Skeletal muscle cell (primary cell): ENCODE measurements at places on chromosomes 12 and 14.

DNA sequence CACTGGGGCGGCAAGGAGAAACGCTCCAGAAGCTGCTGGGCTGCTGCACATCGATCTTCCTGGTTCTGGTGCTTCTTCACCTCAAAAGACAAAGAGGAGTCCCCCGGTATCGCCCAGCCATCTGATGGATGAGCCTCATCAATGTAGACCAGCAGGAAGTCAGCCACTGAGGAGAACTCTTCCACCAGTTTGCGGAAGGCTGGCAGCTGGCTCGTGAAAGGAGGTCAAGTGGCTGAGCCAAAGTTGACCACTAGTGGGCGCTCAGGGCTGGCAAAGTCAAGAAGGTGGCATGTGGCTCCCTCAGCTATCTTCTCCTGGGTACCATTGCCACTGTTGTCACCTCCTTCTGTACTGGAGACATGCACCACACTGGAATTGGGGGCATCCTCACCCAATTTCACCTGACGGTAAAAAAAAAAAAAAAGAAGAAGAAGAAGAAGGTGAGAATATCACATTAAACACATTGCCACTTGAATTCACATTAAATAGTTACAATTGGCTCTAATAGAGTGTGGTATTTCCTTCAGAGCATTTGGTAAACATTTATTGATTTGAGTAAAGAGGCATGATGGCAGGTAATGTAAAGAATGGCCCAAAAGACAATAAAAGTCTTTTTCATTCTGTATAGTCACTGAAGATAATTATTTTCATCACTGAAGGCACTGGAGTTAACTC lies 8.3 kb downstream of the DIO2 start:
- no peak for DNase-seq

DNA sequence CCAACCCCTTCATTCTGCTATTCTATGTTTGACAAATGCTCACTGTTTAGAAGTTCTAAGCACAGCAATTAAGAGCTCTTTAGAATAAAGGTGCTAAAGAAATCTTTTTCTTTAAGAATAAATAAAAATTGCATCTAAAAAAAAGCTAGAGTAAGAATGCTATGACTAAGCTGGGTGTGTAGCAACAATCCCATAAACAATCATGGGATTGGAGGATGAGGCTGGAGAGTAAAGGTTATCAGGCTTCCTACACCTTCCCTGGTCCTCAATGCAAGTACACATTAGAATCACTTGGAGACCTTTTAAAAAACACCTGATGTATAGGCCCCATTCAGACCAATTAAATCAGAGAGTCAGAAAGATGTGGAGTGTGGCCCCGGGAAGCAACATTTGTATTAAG lies 88.3 kb downstream of the CIT start:
- DNase-seq = no peak

GRCh38 chr14:58977366-58977765 lies 211.1 kb upstream of the DAAM1 start:
- DNase-seq = no peak

GRCh38 chr12:57441846-57442427 lies 7.4 kb downstream of the INHBC start:
- DNase-seq = no peak

DNA sequence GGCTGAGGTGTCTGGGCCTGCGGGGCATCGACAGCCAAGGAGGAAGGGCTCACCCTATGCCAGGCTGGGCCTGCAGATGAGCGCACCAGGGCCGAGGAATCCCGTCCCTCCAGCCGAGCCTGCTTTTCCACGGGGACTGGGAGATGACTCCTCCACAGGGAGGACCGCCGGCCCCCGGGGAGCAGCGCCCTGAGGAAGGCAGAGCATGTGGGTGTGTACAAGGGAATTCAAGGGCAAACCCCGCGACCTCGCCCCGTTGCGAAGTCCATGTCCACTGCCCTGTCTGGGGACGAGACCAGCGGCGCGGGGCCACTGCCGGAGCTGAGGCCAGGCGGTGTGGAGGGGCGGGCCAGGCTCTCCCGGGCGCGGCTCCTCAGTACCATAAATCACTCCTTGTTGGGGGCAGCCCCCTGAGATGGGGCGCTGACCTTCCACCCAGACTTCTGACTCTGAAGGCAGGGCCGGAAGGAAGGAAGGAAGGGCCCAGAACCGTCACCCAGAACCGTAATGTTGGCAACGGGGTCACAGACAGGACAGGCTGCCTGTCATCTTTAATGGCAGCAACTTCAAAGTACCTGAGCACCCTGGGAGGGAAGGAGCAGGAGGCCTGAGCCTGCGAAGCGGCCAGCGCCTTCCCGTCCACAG lies 52.5 kb downstream of the RNF34 start:
- no peak for DNase-seq

DNA sequence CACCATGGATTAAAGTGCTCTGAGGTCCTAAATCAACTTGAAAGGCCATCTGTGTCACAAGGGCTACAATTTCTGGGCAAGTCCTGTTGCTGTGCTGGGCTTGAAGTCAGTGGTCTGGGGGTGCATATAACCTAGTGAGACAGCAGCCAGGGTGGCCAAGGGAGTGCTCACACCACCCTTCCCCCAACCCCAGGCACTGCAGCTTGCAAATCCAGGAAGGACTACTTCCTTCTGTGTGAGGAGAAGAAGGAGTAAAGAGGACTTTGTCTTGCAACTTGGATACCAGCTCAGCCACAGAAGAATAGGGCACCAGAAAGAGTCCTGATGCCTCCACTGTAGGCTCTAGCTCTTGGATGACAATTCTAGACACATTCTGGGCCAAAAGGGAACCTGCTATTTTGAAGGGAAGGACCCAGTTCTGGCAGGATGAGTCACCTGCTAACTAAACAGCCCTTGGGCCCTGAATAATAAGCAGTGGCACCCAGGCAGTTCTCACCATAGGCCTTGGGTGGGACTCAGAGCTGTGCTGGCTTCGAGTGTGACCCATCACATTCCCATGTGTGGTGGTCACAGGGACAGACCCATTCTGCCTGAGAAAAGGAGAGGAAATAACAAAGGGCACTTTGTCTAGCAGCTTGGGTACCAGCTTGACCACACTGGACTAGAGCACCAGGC lies 32.6 kb upstream of the DHRS7 start:
- DNase-seq = no peak

DNA sequence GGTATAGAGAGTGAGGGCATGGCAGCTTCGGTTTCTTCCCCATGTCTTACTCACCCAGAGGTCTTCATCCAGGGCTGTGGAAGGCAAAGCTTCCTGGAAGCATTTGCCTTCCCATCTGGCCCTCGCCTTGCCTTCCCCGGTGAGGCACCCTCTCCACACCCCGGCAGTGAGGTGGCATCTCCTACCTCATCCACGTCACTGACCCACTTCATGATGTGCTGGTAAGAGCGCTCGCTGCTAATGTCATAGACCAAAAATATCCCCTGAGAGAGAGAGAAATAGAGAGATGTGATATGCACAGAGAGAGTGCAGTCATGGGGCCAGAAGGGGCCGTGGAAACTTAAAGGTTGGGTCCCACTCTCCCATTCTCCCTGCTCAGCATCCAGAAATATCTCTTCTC lies 8.3 kb upstream of the GPX2 start:
- DNase-seq = no peak
